ENCODE measurements at places on chromosomes 6 and 20.

GRCh38 chr6:147528511-147529145 lies 20.1 kb downstream of the SAMD5 start:
- no peak for DNase-seq

GRCh38 chr6:90251295-90251992 lies 45.2 kb downstream of the BACH2 start:
- DNase-seq, result no peak

GRCh38 chr6:15061908-15062515 lies 183.9 kb upstream of the JARID2 start:
- DNase-seq, result no peak

GRCh38 chr6:160781298-160781697 lies 79.3 kb downstream of the PLG start:
- DNase-seq, result no peak

GRCh38 chr6:41072836-41073202 lies at the start of gene NFYA:
Gene NFYA (plus strand): TSS chr6:41072974. CDS start chr6:41079090, 6,116 bp downstream.
- DNase-seq, result no peak

DNA sequence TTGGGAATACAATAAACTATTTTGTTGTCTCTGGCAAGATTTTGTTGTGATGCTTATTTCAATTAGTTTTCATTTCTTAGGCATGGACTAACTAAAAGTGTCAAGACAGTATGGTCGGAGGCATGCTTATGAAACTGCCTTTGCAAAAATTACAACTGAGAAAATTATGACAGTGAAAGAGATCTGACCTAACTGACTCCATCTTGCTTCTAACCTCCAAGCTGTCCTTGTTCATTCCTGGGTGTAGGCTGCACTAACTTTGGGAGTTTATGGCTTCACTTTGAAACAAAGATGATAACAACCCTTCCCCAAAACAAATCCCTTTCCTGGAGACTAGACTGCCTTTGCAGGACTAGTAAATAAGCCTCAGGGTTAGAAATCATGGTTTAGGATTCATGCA lies 4.1 kb upstream of the SHLD1 start:
- DNase-seq, result no peak
